Endothelial cell (in vitro differentiated cells): ENCODE measurements at places on chromosomes 7 and 10.
A peak's percentile ranks its signal among the peaks of the same experiment; 100 is the strongest.

DNA sequence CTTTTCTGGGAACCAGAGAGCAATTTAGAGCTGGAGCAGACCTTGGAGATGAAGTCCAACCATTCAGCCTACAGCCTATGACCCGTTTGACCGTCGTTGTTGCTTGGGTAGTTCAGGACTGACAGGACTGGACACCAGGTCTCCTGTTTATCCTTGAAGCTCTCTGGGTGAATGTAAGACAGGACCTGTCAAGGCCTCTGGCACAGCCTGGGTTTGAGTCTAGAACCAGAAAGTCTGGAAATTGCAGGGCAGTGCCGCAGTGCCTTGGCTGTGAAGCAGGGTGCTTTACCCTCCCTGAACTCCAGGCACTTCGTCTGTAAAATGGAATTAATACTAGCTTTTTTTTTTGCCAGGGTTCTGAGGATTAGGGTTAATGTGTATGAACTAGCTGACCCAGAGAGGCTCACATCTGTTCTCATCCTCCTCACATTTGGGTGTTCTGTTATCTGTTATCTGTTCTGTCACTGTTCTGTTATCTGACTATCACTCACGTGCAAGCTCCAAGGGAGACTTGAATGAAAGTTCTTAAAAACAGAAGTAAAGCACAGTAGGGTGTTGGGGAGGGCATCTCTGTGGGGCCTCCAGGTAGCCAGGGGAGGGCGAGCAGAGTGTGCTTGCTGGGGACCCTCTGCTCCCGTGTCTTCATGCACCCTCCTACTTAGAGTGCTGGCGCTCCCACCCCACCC lies 9.9 kb downstream of the BLVRA start:
- no peak for DNase-seq

- no peak for DNase-seq
These were observed 6.9 kb downstream of the CPA4 start for GRCh38 chr7:130299866-130300265.

- no peak for DNase-seq
These were observed 37.1 kb upstream of the TOMM7 start for GRCh38 chr7:22859641-22860290.

GRCh38 chr7:47704936-47705335 lies 123.0 kb upstream of the TNS3 start:
- DNase-seq: no peak

- DNase-seq: peak; percentile 43
These were observed 612 bp upstream of the SLC18A3 start for GRCh38 chr10:49609283-49610113.

DNA sequence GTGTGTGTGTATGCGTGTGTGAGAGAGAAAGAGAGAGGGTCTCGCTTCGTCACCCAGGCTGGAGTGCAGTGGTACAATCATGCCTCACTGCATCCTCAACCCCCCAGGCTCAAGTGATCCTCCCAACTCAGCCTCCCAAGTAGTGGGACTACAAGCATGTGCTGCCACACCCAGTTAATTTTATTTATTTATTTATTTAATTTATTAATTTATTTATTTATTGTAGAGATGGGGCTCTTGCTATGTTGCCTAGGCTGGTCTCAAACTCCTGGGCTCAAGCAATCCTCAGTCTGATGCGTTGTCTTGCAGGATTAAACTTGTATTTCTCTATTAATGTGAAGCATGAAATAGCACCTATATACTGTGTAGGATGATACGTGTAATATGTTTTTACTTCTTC lies 21.8 kb upstream of the POU6F2 start:
- no peak for DNase-seq

- no peak for DNase-seq
These were observed 56.7 kb downstream of the DDC start for GRCh38 chr7:50508471-50508943.

DNA sequence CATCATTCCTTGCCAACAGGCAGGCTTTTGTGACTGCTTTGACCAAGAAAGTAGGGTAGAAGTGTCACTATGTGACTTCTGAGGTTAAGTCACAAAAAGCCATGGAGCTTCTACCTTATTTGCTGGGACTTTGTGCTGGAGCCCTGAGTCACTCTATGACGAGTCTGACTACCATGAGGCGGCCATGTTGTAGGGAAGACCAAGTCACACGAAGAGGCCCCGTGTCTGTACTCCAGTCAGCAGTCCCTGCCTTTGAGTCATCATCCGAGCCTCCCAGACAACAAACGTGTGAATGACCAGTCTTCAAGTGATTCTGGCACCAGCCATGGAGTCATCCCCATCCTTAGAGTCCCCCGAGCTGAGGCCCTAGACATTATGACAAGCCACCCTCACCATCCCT lies 3.5 kb upstream of the MYL10 start:
- no peak for DNase-seq

GRCh38 chr10:15735763-15736162 lies 16.0 kb upstream of the ITGA8 start:
- no peak for DNase-seq

GRCh38 chr10:16752099-16752498 lies 65.1 kb downstream of the RSU1 start:
- no peak for DNase-seq

DNA sequence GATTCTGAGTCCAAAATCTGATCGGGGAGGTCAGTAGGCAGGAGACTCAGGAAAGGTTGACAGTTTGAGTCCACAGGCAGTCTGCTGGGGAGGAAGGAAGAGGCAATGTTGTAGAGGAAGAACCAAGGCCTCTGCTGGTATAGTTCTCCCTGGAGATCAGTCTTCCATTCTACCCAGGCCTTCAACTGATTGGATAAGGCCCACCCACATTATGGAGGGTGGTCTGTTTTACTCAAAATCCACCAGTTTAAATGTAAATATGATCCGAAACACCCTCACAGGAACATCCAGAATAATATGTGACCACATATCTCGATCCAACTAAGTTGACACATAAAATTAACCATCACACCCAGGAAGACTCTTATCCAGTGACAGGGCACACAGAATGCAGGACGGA lies 425.3 kb upstream of the ZMIZ1 start:
- no peak for DNase-seq

- no peak for DNase-seq
These were observed 3.5 kb downstream of the TEX36 start for GRCh38 chr10:125679436-125679835.

DNA sequence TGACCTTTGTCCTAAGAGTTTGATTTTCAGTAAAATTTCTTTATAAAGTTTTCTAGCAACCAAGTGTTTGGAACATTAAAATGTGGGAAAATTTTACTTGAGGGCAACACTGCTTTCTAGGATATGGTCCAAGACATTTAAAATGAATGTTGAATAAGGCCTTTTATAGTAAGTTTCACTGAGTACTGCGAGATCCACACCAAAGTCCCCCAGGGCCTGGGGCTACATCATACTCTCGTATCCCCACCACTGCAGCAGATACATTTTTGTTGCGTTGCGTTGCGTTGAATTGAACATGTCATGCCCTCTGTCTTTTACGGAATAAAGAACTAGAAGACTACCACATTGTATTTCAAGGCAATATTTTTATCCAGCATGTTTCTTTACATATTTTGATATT lies 44.5 kb downstream of the PRTFDC1 start:
- DNase-seq: no peak

- no peak for DNase-seq
These were observed 120.2 kb downstream of the CACNB2 start for GRCh38 chr10:18260310-18260922.

DNA sequence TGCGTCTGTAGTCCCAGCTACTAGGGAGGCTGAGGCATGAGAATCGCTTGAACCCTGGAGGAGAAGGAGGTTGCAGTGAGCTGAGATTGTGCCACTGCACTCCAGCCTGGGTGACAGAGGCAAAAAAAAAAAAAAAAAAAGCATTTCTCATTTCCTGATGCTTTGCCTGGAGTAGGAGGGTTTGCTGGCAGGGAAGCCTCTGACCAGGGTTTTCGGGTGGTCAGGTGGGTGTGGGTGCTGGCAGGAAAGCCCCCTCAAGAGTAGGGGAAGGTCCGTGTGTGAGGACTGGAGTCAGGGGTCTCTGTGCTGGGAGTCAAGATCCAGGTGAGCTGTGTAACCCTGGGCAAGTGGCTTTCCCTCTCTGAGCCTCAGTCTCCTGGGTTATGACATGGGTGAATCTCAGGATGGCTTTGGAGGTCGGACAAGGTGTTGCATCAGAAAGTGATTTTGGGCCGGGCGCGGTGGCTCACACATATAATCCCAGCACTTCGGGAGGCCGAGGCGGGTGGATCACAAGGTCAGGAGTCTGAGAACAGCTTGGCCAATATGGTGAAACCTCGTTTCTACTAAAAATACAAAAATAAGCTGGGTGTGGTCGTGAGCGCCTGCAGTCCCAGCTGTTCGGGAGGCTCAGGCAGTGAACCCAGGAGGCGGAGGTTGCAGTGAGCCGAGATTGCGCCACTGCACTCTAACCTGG lies 3.2 kb downstream of the AMZ1 start:
- DNase-seq: no peak

- no peak for DNase-seq
These were observed 267.5 kb upstream of the SP4 start for GRCh38 chr7:21160401-21160800.

- no peak for DNase-seq
These were observed 499.6 kb upstream of the PHF14 start for GRCh38 chr7:10474048-10474447.

GRCh38 chr7:28036696-28037095 lies 143.9 kb downstream of the JAZF1 start:
- DNase-seq: no peak

DNA sequence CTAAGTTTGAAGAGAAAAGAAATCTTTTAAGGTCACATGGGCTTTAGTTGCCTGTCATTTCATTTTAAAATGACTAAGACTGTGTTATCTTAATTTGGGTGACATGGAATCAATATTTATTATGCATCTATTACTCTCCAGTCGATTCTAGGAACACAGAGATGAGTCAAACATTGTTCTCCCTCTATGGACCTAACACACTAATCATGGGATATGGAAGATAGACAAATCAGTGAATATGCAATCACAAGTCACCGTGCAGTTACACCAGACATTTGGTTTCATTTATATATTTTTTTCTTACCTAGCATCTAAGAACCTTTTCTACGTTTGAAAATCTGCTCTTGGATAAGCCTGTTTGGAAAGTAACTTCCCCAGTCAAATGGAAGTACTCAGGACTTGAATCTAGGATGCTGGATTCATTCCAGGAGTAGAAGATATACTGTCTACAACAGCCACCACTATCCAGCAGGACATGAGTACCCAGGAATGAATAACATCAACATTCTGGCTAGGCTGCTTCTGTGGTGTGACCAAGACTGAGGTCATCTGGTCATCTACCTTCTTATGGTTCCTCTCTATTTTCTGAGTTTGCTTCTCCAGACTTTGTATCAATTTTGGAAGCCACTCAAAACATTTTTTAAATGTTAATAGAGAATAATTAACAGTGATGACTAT lies 902.9 kb upstream of the LRRN3 start:
- DNase-seq: no peak

- DNase-seq: peak; percentile 74
These were observed 104.4 kb upstream of the LRRC4 start for GRCh38 chr7:128135515-128136214.

GRCh38 chr7:112447406-112447805 lies 2.9 kb upstream of the IFRD1 start:
- no peak for DNase-seq

- no peak for DNase-seq
These were observed 472.1 kb upstream of the IGFBP3 start for GRCh38 chr7:46393142-46393541.

DNA sequence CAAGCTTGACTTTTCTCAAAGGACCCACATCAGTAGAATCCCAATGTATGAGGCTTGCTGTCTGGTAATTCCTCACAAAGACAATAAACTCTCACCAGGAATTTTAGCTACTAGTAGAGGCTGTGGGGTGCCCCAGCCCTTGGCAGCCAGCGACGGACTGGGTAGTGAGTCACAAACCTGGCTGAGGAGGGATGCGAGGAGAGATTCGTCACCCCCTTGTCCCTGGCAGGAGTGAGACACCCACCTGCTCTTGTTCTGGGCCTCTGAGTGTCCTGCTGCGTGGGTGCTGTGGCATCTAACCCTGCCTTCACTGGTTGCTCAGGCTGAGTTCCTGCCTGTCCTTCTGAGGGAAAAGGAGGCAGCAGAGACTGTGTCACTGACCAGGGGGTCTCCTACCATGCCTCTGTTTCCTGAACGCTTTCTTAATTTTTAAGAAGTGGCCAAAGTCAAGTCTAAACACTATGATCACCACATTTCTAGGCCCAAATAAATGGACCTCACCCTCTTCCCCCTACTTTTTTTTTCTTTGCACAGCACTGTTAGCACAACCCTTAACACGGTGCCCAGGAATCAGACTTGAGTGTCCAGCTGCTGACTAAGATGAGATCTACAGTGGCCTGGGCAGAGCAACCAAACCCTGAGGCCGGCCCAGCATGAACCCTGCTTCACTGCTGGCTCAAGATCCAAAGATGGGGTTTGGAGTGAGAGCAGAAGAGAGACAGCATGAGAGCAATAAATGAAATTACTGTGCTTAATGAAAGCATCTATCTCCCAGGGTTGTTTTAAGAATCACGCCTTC lies 146.4 kb downstream of the ANLN start:
- no peak for DNase-seq

DNA sequence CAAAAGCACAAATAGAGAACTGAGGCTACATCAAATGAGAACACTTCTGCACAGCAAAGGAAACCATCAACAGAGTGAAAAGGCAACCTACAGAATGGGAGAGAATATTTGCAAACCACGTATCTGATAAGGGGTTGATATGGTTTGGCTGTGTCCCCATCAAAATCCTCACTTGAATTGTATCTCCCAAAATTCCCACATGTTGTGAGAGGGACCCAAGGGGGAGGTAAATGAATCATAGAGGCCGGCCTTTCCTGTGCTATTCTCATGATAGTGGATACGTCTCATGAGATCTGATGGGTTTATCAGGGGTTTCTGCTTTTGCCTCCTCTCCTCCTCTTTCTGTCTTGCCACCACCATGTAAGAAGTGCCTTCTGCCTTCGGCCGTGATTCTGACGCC lies 120.6 kb upstream of the FRMD4A start:
- no peak for DNase-seq

- no peak for DNase-seq
These were observed 128.0 kb upstream of the LRGUK start for GRCh38 chr7:133999178-133999577.

- DNase-seq: no peak
These were observed 131.3 kb downstream of the AKR1D1 start for GRCh38 chr7:138207555-138207971.
